ENCODE measurements at places on chromosomes 5 and 9.

- DNase-seq = no peak
These were observed 221.0 kb downstream of the DCP2 start for GRCh38 chr5:113197456-113198200.

- DNase-seq = no peak
These were observed 14.8 kb upstream of the CTSV start for GRCh38 chr9:97053717-97054116.

GRCh38 chr9:90925581-90926257, 124.1 kb downstream of the SYK start:
- DNase-seq = peak; percentile 48

GRCh38 chr5:116883875-116884274, 309.3 kb upstream of the SEMA6A start:
- DNase-seq = no peak

DNA sequence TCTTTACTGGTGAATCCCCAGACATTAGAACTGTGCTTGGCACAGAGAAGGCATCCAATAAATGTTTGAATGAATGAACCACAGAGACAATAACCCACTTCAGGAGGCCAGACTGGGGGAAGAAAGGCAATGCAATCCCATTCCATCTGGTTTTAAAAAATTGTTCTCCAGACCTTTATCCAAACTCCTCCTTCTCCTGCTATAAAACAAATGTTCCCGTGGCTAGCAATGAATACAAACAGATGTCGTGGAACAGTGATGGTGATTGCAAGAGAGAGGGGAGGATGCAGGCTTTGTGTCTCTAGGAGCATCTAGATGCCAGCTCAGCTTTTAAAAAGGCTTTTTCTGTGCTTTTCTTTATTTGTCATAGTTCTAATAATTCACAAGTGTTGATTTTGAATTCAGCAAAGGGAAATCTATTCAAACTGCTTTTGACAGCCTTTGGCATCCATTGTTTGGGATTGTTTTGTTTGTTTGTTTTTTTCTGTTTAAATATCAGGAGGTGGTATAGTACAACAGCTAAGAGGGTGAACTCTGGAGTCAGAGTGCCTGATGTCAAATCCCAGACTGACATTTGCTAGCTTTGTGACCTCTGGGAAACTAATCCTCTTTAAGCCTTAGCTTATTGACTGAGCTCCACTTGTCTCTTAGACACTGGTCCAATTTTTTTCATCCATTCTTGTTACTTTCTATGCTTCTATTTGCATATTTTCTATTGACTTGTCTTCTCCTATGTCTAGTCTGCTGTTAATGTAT, 59.1 kb downstream of the TNFSF15 start:
- DNase-seq = no peak

DNA sequence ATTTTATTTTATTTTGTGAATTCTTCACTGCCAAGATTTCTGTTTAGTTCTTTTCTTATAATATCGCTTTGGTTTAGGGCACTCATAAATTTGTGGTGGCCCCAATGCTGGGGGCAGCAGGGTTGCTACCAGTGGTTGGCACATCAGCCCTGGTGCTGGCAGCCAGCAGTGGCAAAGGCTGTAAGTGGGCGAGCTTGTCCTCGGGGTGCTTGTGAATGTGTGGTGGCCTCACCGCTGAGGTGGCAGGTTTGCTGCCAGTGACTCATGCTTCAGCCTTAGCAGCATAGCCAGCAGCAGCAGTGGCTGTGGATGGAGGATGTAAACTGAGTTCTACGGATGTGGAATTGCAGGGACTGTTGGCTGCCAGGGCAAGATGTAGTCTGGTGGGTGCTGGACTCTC, 262.9 kb upstream of the DMAC1 start:
- DNase-seq = no peak

- peak; percentile 59 for DNase-seq
These were observed 309.1 kb downstream of the PSAT1 start for GRCh38 chr9:78606001-78606379.

DNA sequence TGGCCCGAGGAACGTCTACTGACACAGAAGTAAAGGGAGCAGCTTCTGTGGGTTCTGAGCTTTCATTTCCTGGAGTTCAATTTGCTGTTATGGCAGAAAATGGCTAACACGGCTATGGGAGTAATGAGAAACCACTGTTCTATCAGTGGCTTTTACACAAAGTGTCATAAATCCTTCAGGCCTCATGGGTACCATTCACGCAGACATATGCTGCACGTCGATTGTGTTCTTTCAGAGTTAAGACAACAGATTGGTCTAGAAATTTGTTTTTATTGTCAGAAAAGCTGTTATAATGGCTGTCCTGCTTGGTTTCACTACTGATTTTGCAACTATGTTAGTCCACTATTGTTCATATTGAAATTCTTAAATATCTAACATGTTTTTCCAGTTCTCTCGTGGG, 135.4 kb downstream of the ALDH1A1 start:
- DNase-seq = no peak

DNA sequence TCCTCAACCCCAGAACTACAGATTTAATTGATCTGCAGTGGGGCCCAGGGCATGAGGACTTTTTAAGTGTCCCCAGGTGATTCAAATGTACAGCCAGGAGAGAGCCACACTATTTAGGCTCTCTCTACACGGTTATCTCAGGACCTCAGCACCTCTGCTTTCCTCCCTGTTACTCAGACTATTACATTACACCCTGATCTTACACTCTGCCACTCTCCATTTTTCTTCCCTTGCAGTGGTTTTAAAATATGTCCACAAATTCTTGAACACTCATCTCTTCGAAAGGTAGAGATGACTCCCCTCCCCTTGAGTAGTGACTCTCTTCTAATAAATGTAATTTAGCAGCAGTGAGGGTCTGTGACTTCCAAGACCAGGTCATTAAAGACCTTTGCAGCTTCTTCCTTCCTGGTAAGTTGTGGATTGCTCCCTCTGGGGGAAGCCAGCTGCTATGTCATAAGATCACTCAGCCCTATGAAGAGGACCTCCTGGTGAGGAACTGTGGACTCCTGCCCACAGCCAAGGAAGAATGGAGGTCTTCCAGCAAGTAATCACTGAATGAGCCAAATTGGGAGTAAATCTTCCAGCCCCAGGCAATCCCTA, 87.5 kb upstream of the SSBP2 start:
- DNase-seq = peak; percentile 42

- DNase-seq = no peak
These were observed 399.2 kb upstream of the KLF4 start for GRCh38 chr9:107888773-107889227.

DNA sequence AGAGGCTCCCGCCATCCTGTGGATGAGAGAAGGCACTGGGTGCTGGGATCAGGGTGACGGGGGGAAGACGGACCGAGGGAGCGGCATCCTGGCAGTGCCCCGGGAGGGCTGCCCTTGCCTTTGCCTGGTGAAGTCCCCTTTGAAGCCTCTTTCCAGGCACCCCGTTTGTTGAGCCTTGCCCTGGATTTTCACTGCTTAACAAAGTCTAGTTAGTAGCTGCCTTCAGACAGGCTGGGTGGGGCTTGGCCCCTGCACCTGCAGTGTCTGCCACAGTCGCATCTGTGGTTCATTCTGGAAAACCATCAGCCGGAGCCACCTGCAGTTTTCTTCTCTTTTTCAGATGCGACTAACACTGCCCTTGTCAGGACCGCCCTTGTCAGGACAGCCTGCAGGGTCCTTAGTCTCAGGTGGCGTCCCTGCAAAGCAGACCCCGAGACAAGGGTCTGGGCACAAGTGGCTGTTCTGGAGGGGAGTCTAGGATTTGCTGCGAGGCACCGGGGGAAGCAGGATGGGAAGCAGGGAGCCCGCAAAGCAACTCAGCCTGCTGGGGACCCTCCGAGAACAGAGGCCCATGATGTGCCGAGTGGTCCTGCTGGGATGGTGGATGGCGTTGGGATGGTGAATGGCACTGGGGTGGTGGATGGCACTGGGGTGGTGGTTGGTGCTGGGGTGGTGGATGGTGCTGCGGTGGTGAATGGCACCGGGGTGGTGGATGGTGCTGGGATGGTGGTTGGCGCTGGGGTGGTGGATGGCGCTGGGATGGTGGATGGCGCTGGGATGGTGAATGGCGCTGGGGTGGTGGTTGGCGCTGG, 147.9 kb upstream of the COL5A1 start:
- no peak for DNase-seq

DNA sequence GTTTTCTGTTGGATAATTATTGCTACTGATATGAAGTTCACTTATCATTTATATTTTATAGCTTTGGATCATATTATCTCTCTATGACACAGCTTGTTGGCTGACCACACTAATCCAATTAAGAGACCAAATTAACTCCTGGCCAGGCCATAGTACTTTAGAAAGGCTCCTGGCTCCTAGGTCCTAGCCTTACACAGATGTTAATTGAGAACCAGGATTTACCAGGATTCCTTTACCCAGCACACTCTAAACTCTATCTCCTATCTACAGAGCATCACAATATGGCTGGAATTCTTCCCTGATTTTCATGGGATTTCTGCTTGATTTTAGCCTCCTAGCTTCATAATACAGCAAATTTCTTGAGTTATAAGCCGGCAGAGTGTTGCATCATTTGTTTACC, 80.3 kb downstream of the SLCO6A1 start:
- no peak for DNase-seq

DNA sequence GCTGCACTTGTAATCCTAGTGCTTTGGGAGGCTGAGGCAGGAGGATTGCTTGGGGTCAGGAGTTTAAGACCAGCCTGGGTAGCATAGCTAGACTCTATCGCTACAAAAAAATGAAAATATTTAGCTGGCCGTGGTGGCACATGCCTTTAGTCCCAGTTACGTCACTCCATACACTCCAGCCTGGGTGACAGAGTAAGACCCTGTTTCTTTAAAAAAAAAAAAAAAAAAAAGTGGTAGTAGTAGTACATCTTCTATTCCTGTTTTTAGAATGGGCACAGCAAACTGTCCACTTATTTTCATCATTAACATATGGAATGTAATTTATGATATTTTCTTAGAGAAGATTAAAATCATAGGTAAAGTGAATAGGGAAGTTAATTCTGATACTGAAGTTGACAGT, 48.2 kb downstream of the TRIO start:
- no peak for DNase-seq

GRCh38 chr5:81151546-81151945, 81.6 kb upstream of the CKMT2 start:
- DNase-seq = peak; percentile 54

DNA sequence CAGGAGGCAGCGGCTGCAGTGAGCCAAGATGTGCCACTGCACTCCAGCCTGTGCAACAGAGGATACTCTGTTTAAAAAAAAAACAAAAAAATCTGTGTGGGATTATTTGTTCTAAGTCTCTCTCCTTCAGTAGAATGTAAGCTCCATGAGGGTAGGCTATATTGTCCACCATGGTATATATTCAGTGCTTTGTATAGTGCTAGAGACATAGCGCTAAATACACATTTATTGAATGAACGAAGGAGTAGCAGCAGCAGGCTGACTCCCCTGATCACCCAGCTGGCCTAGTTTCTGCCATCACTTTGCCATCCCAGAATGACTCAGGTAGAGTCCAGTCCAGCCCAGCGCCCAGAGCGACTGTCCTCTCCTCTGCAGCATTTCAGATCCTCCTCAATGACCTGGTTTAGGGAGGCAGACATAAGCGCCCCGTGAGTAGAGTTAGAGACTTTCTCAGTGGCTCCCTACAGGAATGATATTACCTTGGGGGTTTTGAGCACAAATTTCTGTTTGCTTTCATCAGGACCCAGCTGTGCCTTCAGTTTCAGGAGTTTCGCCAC, 716 bp downstream of the HARS1 start:
- no peak for DNase-seq

- no peak for DNase-seq
These were observed 5.0 kb downstream of the TARS1 start for GRCh38 chr5:33445798-33446197.

GRCh38 chr5:14685757-14686156, 21.2 kb downstream of the OTULIN start:
- peak; percentile 76 for DNase-seq

GRCh38 chr5:74546796-74547195, 93.7 kb downstream of the ENC1 start:
- peak; percentile 23 for DNase-seq

DNA sequence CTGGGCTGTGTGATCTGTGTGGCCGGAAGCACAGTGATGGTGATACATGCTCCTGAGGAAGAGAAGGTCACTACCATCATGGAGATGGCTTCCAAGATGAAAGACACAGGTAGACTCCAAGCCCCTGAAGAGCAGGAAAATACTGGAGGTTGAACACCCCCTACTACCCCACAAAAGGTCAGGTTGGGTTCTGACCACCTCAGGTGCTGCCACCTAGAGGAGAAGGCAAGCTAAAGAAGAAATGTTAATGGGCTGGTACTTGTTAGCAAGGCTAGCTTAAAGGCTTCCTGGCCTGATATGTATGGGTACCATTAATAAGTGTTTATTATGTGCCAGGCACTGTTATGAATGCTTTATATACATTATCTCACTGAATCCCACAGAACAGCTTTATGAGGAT, 11.7 kb downstream of the NIPAL4 start:
- DNase-seq = peak; percentile 48

DNA sequence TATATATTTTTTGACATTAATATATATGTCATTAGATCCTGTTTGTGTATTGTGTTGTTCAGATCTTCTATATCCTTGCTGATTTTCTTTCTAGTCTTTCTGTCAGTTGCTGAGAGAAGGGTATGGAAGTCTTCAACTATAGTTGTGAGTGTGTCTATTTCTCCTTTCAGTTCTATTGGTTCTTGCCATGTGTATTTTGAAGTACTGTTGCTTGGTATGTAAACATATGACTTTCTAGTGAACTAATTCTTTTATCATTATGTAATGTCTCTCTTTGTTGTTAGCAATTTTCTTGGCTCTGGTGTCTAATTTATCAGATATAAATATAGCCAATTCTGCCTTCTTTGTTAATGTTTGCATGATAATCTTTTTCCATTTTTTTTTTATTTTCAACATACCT, 84.3 kb upstream of the CAST start:
- no peak for DNase-seq

GRCh38 chr9:104589626-104590025, 9.6 kb downstream of the OR13C5 start:
- no peak for DNase-seq

- no peak for DNase-seq
These were observed 143.9 kb downstream of the SEMA5A start for GRCh38 chr5:9401786-9402472.

GRCh38 chr5:2699686-2700085, 51.8 kb downstream of the IRX2 start:
- DNase-seq = no peak

DNA sequence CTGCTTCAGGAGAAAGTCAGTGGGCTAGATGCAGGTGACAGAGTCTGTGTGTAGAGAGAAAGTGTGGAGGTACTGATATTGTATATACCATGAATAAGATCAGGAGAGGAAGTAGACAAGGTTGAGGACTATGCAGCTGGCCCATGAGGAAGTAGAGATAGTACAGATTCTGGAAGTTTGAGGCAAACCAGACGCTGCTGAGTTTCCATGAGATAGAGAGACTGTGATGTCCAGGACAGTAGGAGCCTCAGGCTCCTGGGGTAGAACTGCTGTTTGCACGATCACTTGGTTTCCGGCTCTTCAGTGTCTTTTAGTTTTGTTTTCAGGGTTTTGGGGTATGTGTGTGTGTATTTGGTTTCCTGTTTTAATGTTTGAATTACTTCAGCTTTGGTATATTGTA, 13.6 kb downstream of the OTULINL start:
- DNase-seq = no peak

DNA sequence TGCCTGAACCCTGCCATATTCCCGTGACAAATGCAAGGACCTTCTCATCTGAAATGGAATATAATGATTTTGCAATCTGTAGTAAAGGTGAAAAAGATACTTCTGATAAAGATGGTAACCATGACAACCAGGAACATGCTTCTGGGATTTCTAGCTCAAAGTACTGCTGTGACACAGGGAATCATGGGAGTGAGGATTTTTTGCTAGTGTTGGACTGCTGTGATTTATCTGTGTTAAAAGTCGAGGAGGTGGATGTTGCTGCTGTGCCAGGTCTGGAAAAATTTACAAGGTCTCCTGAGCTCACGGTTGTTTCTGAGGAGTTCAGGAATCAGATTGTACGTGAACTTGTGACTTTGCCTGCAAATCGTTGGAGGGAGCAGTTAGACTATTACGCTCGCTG, 33.5 kb downstream of the AOPEP start:
- DNase-seq = no peak

Data from astrocyte of the hippocampus (primary cell).